ENCODE measurements at places on chromosomes 12 and 14. TPM values are rescaled to one million over a fixed set of nuclear protein-coding genes. Genes with fewer than 3 reads are reported as not detected.

GRCh38 chr12:42135259-42135814, 9.3 kb downstream of the GXYLT1 start:
- no peak overlapping the region for H3K27ac ChIP-seq
- no peak for DNase-seq
- no peaks in the 10 kb centered on the region for H3K36me3 ChIP-seq
- H3K27me3 ChIP-seq = no peaks in the 10 kb centered on the region
- no peaks in the 10 kb centered on the region for H3K4me1 ChIP-seq
- H3K4me3 ChIP-seq = no peak overlapping the region

DNA sequence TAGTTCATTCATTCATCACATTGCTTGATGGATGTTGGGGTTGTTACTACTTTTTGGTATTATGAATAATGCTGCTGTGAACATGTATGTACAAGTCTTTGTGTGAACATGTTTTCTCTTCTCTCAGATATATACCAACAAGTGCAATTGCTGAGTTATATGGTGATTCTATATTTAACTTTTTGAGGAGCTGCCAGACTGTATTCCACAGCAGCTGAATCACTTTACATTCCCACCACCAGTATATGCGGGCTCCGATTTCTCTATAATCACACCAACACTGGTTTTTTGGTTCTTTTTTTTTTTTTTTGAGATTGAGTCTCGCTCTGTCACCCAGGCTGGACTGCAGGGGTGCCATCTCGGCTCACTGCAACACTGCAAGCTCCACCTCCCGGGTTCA, 22.2 kb upstream of the PLEKHG6 start:
- H3K4me3 ChIP-seq = no peak overlapping the region
- H3K4me1 ChIP-seq = no peaks in the 10 kb centered on the region
- H3K27ac ChIP-seq = no peak overlapping the region
- no peaks in the 10 kb centered on the region for H3K36me3 ChIP-seq
- H3K27me3 ChIP-seq = no peaks in the 10 kb centered on the region

DNA sequence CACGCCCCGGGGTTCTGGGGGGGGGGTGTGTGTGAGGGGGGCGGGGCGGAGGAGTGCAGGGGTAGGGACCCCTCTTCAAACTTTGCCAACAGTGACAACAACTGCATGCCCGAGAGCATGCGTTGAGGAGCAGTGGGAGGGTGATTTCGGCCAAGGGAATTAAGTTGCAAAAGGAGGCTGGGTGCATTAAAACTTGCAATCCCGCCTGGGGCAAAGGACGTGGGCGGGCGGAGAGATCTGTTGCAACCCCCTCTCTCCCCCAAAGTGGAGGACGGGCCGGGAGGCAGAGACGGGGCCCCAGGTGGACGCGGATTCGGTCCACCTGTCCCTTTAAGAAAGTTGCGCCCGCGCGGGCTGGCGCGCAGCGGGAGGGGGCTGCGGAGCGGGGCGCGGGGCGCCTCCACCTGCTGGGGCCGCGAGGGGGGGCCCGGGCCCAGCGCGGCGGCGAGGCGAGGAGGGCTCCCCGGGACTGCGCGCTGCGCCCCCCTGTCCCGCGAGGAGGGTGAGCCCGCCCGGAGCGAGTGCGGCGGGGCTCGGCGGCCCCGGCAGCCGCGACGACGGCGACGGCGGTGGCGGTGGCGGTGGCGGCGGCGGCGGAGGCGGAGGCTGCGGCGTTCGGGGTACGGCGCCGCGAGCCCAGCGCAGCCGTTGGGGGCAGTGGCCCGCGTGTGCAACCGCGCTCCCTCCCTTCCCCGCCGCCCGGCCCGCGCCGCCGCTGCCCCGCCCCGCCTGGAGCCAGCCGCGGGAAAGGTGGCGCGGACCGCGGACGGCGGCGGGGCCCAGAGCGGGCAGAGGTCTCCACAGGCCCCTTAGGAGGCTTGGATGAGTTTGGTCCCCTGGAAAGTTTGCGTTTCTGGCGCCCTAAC, 530 bp upstream of the FOXN4 start:
- DNase-seq = no peak
- no peaks in the 10 kb centered on the region for H3K36me3 ChIP-seq
- H3K27ac ChIP-seq = no peak overlapping the region
- H3K4me1 ChIP-seq = peaks cover 10% of the 10 kb centered on the region
- no peaks in the 10 kb centered on the region for H3K27me3 ChIP-seq

Gene DAD1
- 187 TPM for total RNA-seq

Gene CYP27B1
- total RNA-seq = 2.9 TPM

- H3K27ac ChIP-seq = no peak overlapping the region
- no peak for DNase-seq
- no peaks in the 10 kb centered on the region for H3K36me3 ChIP-seq
- H3K4me3 ChIP-seq = no peak overlapping the region
- no peaks in the 10 kb centered on the region for H3K4me1 ChIP-seq
These were observed 203.4 kb downstream of the SYT1 start for GRCh38 chr12:79067977-79068376.

Gene C12orf60
- 2.4 TPM for total RNA-seq

DNA sequence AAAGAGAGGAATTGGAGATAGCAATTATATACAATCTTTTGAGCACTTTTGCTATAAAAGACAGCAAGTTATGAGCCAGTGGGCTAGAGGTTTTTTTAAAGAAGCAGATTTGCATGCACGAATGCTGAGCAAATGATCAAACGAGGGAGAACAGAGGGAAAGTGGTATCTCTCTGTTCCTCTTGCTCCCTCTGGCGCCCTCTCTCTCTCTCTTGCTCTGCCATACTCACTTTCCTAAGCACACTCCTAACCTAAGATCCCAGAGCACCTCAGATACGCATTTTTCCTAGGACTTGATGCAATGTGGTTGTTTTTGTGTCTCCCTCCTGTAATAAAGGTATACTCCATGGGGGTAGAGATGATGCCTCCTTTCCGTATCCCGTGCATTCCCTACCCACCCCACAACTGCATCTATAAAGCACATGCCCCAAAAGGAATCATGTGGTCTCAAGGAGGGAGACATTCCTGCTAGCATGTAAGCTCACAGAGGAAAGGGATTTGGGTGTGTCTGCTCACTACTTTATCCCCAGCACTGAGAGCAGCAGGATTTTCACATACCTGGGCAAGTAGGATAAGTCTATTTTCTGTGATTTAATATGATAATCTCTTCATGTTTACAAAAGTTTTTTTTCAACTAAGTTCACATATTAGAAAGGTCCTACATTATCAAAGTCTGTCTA, 270.2 kb downstream of the SSPN start:
- no peaks in the 10 kb centered on the region for H3K27me3 ChIP-seq
- no peak for DNase-seq
- no peaks in the 10 kb centered on the region for H3K36me3 ChIP-seq
- H3K27ac ChIP-seq = no peak overlapping the region
- no peak overlapping the region for H3K4me3 ChIP-seq
- no peaks in the 10 kb centered on the region for H3K4me1 ChIP-seq

DNA sequence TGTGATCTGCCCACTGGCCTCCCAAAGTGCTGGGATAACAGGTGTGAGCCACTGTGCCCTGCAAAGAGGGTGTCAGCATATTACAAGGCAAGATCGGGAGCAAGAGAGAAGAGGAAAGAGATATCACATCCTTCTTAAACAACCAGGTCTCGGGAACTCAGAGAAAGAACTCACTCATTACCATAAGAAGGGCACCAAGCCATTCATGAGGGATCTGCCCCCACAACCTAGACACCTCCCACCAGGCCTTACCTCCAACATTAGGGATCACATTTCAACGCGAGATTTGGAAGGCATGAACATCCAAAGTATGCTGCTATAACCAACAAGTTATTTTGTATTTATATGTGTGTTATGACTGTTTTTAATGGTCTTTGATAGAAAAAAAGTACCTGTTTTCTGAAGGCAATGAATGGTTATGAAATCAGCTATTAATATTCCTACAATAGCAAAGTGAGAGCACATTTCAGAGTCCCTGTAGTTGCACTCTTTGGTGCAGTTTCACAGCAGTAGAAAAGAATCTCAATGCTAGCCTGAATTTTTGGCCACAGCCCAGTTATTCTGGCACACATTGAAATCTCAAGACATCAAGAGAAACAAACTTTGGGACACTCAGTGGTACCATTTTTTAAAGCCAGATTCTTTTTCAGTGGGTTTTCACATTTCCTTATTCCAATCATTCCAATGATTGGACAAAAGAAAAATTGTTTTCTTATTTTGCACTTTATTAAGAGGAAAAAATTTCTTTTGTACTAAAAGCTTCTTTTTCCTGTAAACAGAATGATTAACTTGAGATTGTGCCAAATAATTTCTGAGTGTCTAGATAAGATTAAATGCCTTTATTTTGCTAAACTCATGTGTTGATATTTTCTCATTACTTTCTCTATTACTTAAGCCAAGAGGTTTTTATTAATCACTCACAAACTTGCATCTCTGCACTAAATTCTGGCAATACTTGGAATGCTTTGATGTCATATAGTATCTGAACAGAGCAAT, 582.6 kb upstream of the ATP2B1 start:
- H3K27me3 ChIP-seq = no peaks in the 10 kb centered on the region
- peak; percentile 56 for DNase-seq
- no peaks in the 10 kb centered on the region for H3K36me3 ChIP-seq
- no peak overlapping the region for H3K4me3 ChIP-seq

GRCh38 chr14:63726499-63726898, 1.4 kb downstream of the SGPP1 start:
- no peaks in the 10 kb centered on the region for H3K36me3 ChIP-seq
- H3K4me1 ChIP-seq = peaks cover 1% of the 10 kb centered on the region
- no peak overlapping the region for H3K4me3 ChIP-seq
- H3K27me3 ChIP-seq = no peaks in the 10 kb centered on the region

- H3K27ac ChIP-seq = no peak overlapping the region
- no peaks in the 10 kb centered on the region for H3K27me3 ChIP-seq
- no peak overlapping the region for H3K4me3 ChIP-seq
- H3K4me1 ChIP-seq = no peaks in the 10 kb centered on the region
- no peak for DNase-seq
- no peaks in the 10 kb centered on the region for H3K36me3 ChIP-seq
These were observed 70.3 kb downstream of the COX16 start for GRCh38 chr14:70289138-70289537.

DNA sequence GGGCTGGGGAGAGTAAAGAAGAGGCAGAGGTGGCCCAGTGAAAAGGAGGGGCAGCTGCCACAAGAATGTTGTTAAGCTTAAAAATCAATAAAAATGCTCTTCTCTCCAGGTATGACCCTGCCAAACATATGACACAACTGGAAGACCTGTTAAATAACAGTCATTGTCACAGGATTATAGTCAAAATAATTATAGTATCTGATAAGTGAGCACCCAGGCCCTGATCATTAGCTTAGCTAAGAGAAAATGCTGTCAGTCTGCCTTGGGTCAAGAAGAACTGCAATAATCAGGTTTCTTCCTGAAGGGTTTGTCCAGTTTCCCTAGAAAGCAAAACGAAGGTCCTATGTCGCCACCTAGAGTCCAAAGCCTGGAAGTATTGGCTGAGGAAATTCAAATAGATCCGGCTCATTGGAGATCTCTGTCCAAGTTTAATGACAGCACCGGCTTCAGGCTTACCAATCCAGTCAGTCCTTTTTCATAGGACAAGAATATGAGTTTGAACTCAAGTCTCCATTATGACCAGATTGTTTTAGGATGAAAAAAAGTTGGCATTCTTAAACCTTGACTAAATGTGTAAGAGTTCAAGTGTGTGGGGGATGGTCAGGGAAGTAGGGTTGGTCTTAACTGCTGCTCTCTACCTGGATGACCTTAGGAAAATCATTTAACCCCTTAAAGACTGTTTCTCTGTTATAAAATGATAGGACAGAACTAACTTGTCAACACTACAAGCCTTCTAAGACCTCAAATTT, 22.5 kb upstream of the NKX2-8 start:
- H3K27ac ChIP-seq = no peak overlapping the region
- no peaks in the 10 kb centered on the region for H3K4me1 ChIP-seq
- no peaks in the 10 kb centered on the region for H3K36me3 ChIP-seq
- peak; percentile 89 for DNase-seq

GRCh38 chr12:12440784-12441428, 84.0 kb downstream of the BORCS5 start:
- DNase-seq = no peak
- H3K4me3 ChIP-seq = no peak overlapping the region
- peaks cover 21% of the 10 kb centered on the region for H3K4me1 ChIP-seq

DNA sequence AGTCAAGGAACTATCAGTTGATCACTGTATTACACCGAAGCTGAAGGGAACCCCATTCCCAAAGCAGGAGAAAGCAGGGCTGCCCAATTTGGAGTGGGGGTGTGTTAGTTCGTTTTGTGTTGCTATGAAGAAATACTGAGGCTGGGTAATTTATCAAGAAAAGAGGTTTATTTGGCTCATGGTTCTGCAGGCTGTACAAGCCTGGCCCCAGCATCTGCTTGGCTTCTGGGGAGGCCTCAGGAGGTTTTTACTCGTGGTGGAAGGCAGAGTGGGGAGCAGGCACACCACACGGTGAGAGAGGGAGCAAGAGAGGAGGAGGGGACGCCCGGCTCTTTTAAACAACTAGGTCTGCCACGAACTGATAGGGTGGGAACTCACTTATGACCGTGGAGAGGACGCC, 16.7 kb upstream of the DIO3 start:
- H3K36me3 ChIP-seq = no peaks in the 10 kb centered on the region
- DNase-seq = no peak
- no peaks in the 10 kb centered on the region for H3K4me1 ChIP-seq
- H3K4me3 ChIP-seq = no peak overlapping the region

- DNase-seq = peak; percentile 71
- H3K27ac ChIP-seq = no peak overlapping the region
- no peaks in the 10 kb centered on the region for H3K27me3 ChIP-seq
- H3K4me3 ChIP-seq = no peak overlapping the region
- no peaks in the 10 kb centered on the region for H3K36me3 ChIP-seq
These were observed 34.1 kb upstream of the FAM181A start for GRCh38 chr14:93892923-93893558.

GRCh38 chr12:45402288-45402687, 186.4 kb downstream of the ANO6 start:
- peaks cover 13% of the 10 kb centered on the region for H3K36me3 ChIP-seq
- H3K27ac ChIP-seq = no peak overlapping the region
- H3K4me3 ChIP-seq = no peak overlapping the region
- H3K27me3 ChIP-seq = no peaks in the 10 kb centered on the region

DNA sequence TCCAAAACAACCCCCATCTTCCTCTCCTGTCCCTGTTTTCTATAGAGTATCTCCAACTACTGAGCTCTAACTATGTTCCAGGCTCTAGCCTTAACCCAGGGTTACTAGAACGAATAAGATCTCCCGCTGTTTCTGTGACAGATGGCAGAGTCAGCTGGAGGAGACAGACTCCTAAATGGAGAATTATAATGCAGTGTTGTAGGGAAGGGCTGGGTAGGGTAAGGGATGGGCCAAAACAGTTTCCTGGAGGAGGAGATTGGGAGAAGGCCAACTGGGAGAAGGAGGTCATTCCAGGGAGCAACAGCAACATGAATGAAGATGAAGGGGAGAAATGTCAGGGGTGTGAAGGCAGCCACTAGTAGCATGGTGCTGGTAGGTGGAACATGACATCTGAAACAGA, 73.4 kb upstream of the ANO4 start:
- peaks cover 64% of the 10 kb centered on the region for H3K27me3 ChIP-seq
- H3K27ac ChIP-seq = no peak overlapping the region
- no peaks in the 10 kb centered on the region for H3K36me3 ChIP-seq
- no peak overlapping the region for H3K4me3 ChIP-seq
- peaks cover 6% of the 10 kb centered on the region for H3K4me1 ChIP-seq

Data from lung (tissue), 17 donors.